ENCODE measurements at places on chromosomes 5 and 9.

DNA sequence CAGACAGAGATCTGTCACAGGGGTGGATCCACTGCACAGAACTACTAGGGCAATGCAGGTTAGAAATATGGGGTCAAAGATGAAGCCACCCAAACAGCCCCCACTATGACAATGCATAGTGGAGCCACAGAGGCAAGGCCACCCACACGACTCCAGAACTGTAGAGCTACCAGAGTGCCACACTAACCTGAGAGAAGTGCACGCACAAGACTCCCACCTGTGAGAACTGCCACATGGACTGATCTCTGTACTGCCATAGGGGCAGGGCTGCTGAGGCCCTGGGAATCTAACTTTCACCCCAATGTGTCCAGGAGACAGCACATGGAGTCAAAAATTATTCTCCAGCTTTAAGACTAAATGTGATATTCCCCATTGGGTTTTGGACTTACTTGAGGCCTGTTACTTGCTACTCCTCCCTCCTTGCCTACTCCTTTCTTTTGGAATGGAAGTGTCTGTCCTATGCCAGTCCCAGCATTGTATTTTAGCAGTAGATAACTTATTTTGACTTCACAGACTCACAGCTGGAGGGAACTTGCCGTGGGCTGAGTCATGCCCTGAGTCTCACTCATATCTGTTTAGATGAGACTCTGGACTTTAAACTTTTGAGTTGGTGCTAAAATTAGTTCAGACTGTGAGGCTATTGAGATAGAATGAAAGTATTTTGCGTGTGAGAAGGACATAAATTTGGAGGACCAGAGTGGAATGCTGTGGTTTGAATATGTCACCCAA lies 853.3 kb downstream of the MAT2B start:
- no peak for DNase-seq

DNA sequence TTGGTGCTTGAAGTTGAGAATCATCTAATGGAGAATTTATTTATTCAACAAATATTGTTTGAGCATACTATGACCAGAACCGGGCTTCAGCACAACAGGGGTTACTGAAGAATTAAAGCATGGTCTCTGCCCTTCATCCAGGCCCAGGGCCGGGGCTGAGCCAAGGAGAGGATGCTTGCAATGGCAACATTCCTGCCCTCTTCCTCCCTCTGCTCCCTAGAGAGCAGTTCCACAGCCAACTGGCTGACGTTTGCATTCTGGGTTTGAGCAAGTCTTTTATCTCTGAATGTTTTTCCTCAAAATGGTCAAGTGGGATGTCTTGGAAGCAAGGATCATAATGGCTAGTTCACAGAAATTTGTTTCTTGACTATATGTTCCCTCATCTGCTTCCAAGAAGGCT lies 80.7 kb downstream of the GLDC start:
- no peak for DNase-seq

DNA sequence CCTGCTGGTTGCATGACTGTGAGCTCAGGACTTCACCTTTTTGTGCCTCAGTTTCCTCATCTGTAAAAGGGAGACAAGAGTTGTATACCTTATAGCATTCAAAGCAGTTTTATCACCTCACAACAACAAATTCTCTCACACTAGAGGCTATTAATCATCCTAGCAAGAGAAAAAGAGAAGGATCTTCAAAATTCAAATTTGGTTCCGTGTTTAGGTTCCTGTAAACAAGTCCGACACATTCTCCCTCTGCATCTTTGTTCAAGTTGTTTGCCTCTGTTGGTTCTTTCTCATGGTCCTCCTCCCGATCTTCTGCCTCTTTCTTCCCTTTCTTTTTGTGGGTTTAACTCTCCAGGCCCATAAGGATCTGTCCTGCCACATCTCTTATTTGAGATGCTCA lies 218.0 kb downstream of the PIK3R1 start:
- no peak for DNase-seq

DNA sequence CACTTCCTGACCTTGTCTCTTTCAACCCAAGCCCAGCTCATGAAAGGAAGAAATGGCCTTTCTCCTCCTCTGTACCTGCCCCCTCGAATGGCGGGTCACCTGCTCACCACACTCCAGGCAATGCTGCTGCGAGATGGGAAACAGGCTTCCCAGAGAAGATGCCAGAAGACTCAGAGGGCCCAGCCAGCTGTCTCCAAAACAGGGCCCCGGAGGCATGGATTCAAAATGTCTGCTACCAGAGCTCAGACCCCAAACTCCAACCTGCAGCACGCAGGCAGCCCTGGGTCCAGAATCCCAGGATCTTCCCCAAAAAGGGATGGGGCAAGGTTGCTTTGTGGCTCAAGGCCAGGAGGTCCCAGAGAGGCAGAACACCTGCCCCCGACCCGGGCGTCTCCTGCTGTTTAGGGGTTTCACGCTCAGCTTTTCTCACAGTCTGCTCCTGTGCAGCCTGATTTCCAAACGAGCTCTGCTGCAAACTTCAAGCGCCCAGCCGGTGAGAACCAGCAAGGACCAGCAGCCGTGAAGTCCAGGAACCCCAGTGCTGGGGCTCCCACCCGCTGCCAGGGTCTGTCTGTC lies 42.5 kb downstream of the VAV2 start:
- no peak for DNase-seq

GRCh38 chr9:36584620-36585460 lies 12.1 kb downstream of the MELK start:
- no peak for DNase-seq

GRCh38 chr5:130002183-130002582 lies 97.9 kb downstream of the CHSY3 start:
- DNase-seq: no peak

GRCh38 chr5:1796371-1797102 lies 3.1 kb downstream of the MRPL36 start:
- no peak for DNase-seq

GRCh38 chr9:137156567-137157375 lies 13.1 kb downstream of the LRRC26 start:
- DNase-seq: peak; percentile 42

DNA sequence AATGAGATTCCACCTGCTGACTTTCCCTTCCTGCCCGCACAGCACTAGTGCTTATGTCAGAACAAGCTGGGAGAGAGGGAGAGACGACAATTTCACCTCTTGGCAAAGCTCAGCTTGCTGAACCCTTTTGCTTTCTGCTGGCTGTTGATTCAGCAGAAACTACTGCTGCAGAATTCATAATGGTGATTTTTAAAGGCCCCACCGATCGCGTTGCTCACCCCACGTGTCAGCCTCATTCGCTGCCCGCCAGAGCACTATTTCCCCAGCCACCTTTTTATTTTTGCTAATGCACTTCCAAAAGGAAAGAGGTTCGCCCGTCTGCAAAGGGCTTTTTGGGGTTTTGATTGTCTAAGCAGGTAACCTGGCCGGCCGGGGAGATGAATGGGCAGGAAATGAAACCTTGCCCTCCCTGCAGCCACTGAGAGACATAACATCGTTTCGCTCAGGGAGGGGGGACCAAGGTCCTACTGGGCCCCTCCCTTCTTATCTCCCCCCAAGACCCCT lies 1.3 kb downstream of the PPP2R2B start:
- DNase-seq: no peak

DNA sequence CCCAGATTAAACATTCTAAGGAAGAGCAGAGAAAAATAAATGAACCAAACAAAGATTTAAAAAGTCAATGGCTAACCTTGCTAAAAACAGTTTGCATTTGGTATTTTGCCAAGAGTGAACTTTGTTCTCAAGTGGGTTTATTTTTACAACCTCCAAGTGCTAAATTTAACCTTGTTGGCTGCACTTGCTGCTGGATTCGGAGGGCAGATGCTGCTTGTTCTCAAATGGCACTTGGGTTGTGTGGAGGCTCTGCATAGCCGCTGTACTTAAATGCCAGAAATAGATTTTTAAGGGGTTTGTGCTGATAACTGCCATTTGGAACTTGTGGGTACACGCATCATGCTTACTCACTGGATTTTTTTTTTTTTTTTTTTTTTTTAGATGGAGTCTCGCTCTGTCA lies 13.3 kb upstream of the SPATA24 start:
- DNase-seq: no peak

- DNase-seq: peak; percentile 33
Measured at GRCh38 chr5:36079200-36079781, 12.6 kb upstream of the UGT3A2 start.

- no peak for DNase-seq
Measured at GRCh38 chr5:28523888-28524635, 1485.7 kb upstream of the CDH9 start.

- DNase-seq: no peak
Measured at GRCh38 chr9:131808291-131808690, 68.4 kb upstream of the RAPGEF1 start.

DNA sequence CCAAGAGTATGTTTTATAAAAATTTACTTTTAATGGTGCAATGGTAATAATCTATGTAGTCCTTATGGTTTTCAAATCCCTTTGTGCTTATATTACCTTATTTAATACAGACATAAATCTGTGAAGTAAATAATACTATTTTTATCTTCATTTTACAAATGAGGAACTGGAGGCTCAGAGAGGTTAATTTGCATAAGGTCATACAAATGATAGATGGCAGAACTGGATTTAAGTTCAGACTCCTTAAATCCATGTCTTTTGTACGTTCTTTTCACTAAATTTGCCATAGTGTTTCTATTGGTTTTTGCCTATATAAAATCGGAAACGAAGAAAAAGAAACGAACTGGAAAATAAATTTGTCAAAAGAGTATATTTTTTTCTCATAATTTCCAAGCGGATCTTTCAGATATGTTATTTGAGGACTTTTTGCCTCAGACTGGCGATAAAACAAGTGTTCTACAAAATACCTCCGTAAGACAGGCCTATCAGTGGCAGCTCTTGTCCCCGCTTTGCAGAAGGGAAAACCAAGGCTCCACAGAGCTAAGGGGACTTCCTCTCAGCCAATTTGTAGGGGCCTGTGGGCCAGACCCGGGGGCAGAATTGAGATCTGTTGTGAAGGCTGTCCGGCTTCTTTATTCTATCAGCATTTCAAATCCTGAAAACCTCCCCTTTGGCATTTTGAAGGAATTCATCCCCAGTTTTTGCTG lies 1.1 kb upstream of the TNFAIP8 start:
- no peak for DNase-seq

DNA sequence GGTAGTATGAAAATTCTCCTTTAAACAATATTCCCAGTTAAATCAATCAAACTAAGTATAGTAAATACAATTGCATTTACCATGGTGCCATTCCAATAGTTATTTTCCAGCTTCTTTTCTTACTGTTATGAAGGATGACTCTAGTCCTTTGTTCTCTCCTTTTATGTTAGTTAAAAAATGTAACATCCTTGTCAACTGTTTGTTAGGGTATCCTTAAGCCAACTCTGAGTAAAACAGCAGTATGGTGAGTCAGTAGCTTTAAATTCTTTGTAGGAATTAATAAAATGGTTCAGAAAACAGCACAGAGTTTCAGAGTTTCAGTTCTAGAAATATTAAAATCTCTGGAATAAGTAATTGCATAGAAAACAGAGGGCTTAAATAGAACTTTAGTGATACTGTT lies 384.4 kb downstream of the MTRR start:
- DNase-seq: no peak

DNA sequence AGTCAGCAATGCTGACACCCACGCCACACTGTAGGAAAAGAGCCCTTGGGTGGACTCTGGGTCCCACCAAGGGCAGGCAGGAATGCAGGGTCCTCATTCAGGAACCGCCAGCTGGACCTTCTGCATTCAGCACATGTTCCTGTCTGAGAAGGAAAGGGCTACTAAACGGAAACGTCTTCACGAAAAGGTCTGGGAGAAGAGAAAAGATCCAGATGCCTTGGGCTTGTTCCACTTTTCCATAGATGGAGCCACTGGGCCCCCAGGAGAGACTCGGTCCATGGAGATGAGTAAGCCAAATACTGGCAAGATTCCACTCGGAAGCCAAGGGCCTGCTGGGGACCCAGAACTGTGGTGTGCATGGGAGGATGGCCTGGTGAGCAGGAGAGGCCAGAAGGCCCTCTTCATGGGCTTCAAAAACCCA lies 38.4 kb downstream of the LHFPL2 start:
- no peak for DNase-seq

- DNase-seq: no peak
Measured at GRCh38 chr9:122332083-122332482, 38.7 kb upstream of the PTGS1 start.

- no peak for DNase-seq
Measured at GRCh38 chr5:133421394-133421793, 190.9 kb downstream of the FSTL4 start.

- DNase-seq: no peak
Measured at GRCh38 chr5:141558150-141558549, 60.6 kb downstream of the DIAPH1 start.

GRCh38 chr9:93590609-93591234 lies 14.3 kb downstream of the PHF2 start:
- DNase-seq: no peak

DNA sequence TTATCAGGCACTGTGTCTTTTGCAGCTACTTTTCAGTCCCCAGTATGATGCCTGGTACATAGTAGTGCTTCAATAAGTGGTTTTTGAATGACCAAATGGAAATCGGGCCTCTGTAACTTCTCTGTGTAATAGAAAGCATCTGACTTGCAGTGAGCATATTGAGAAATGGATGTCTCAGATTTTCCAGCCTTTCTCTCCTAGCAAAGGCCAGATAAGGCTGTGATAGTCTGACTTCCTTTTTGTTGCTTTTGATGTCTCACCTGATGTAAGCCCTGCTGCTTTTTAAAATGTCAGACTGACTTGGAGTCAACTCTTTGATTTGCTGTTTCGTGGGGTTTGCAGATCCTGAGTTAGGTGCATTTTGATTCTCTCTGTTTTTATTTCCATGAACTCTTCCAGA lies 590.0 kb upstream of the ZNF608 start:
- DNase-seq: no peak

GRCh38 chr5:123107343-123108244 lies 18.6 kb downstream of the PRDM6 start:
- no peak for DNase-seq

DNA sequence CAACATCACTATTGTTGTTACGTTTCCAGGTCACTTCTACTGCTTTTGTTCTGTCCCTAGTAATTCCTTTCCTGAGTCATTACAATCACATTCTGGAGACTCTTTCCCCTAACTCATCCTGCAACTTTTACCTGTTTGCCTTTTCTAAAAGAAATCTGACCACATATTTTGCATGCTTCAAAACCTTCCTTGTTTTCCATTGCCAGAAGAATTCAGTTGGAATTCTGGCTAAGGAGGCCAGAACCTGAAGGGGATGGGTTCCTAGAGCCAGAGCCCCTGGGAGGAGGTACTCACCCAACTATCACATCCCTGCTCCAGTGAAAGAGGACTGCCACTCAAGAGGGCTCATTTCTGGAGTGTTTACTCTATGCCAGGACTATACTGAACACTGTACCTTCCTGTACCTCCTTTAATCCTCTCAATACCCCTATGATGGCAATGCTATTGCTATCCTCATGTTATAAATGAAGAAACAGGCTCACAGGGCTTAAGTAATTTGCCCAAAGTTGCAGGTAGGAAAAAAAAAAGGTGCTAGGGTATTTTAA lies 42.8 kb upstream of the MAST4 start:
- no peak for DNase-seq

GRCh38 chr5:111720333-111720890 lies 36.6 kb downstream of the NREP start:
- no peak for DNase-seq

GRCh38 chr5:10546186-10546585 lies 17.7 kb upstream of the ANKRD33B start:
- no peak for DNase-seq

Data from neuronal stem cell (in vitro differentiated cells).